Neural progenitor cell (in vitro differentiated cells): ENCODE measurements at places on chromosomes 11 and 22.

DNA sequence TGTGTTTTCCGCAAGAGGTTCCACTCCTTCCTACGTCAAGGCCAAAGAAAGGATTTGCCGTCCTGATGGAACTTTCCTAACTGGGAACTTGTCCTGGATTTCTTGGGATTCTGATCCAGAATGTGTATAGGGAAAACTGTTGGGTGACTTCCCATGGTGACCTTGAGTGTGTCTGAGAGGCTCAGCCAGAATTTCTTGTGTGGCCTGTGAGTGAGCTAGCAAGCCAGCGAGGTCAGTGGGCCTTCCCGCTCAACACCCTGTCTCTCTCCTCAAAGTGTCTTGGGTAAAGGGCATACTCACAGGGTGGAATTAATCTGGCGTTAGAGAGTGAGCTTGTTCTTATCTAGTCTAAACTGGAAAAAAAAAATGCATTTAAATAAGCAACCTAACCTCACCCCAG, 20.4 kb downstream of the ZNRF3 start:
- DNase-seq = no peak

DNA sequence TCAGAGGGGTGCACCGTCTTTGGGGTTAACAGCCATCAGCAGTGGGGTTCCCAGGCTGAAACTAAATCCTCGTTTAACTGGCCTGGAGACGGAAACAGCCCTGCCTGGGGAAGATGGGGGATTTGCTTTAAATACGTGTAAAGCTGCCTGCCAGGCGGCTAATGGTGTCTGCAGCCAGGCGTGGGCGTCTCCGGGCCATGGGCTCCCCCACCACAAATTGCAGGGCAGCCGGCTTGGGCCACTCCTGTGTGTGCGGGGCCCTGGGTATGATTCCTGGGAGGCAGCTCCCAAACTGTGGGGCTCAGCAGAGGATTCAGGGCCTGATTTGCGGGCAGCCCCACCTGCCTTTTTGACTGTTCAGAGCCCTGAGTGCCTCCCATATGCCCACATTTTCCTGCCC, 110.5 kb downstream of the KCNQ1 start:
- DNase-seq = no peak

- DNase-seq = no peak
Measured at GRCh38 chr22:40829131-40829530, 10.0 kb upstream of the SLC25A17 start.

DNA sequence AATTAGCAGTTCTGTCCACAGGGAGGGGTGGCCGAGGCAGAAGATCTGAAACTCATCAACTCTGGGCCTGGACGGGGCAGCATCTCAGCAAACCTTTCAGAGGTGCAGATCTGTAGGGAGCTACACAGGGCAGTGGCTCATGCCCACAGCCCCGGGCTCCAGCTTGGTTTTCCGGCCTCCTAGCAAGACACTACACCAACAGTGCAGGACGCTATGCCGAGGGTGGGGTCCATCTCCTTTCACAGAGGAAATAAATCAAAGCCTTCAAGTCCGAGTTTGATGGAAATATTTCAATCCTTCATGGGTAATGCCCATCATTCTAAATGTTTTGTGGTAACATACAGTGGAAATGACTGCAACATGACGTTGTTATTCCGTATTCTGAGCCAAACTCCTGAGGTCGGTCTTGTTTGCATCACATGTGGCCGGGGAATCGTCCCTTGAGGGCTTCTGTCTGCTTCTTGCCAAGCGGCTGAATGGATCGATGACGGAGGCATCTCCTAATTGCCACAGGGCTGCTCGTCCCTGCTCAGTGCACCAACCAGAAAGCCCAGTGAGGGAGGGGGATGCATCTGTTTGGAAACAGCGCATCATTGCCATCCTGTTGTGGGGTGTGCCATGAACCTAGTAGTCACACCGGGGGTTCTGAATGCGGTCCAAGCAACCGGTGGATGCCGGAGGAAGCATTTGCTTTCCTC, 30.0 kb downstream of the LINC01488 start:
- DNase-seq = no peak
